NCI-H1436 (cell line): ENCODE measurements at places on chromosomes 6 and 20.

- no peak for DNase-seq
Observed at GRCh38 chr6:148244217-148244935, 98.3 kb upstream of the SASH1 start.

GRCh38 chr6:33770833-33771145, 18.1 kb downstream of the LEMD2 start:
- no peak for DNase-seq

DNA sequence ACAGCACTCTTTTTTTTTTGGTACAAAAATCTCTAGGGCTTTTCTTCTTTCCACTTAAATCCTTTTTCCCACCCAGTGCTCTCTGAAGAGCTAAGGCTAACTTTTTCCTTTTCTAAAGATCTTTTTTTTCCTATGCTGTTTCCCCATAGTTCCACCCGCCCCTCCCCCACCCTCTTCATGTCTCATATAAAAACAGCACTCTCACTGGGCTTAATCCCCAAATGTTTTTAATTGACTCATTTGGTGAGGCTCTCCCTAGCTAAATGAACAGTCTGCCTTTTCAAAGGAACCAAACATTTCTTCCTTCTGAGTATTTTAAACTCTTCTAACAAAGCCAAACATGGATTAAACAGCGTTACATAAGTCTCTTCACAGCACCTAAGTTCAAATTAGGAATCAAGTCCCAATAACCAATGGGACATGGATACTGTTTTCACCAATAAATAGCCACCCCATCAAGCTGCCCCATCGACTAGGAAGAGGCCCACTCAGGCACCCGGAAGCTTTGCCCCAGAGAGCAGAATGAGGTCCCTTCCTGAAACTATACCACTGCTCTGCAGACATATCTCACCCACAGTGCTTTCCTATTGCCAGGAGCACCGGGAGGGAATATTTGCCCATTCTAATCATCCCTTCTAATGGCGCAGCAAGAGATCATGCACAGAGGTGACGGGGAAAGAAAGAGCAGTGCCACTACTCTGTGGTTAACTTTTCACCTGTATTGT, 63.7 kb downstream of the ATXN1 start:
- DNase-seq = no peak

DNA sequence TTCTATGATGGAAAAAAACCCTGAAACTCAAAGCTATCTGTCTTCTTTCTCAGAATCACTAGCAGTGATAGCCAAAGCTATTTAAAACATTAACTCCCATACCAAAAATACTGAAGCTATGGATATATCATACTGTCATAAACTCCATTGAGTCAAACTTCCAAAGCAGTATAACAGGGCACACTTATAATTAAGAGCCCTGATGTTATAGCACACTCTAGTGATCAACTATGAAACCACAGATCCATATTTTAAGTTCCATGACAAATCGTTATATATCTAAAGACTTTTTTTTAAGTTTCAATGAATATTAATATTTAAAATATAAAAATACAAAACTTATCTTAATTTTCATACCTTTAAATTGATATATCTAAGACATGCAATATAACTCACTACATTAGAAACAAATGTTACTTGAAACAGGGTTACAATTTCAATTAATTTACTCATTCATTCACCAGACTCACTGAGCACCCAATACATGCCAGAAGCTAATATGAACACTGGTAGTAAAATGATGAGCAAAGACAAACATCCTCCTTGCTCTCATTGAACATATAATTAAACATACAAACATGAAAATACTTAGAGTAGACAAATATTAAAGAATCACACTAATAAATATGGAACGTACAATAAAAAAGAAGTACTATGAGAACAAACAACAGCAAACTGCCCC, 69.3 kb downstream of the IBTK start:
- peak; percentile 11 for DNase-seq

- no peak for DNase-seq
Observed at GRCh38 chr20:18543216-18543615, 24.0 kb upstream of the SMIM26 start.

DNA sequence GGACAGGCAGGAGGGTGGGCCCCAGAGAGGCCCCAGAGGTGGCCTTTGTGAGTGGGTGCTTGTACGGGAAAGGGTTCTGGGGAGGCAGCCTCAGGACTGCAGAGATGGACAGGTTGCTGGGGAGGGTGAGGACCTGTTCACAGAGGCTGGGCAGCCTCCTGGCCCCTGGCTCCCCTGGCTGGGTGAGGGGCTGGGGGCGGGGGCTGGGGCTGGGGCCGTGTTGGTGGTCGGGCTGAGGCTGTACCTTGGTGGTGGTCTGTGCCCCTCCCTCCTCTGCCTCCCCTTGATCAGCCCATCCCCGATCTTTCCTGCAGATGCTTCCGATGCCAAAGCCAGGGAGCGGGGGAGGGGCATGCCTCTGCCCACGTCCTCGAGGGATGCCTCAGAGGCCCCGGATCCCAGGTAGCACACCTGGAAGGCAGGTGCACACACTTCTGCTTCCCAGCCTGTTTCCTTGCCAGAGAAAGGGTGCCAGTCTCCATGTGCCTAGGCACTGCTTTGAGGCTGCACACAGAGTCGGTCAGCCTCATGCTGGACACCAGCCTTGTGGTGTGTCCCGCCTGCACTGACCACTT, 4.8 kb downstream of the TCEA2 start:
- DNase-seq = no peak

- peak; percentile 64 for DNase-seq
Observed at GRCh38 chr20:62616728-62617621, 25.3 kb upstream of the SLCO4A1 start.

- DNase-seq = no peak
Observed at GRCh38 chr20:18304618-18305017, 16.3 kb downstream of the ZNF133 start.

DNA sequence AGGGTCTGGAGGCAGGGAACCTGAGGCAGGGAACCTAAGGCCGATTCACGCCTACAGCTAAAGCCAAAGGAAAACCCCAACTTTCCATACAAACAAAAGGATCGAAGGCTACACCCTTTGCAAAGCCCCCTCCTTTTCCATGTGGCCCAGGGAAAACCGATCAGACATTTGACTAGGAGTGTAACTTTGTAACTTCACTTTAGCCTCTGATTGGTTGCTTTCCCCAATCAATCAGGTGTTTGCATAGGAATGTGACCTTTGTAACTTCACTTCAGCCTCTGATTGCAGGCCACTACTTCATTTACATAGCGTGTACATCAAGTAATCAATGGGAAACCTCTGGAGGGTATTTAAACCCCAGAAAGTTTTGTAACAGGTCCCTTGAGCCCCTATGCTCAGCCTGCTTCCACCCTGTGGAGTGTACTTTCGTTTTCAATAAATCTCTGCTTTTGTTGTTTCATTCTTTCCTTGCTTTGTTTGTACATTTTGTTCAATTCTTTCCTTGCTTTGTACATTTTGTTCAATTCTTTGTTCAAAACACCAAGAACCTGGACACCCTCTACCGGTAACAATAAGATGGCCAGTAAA, 43.3 kb downstream of the CHD6 start:
- DNase-seq = no peak

GRCh38 chr6:125363824-125364165, 62.0 kb upstream of the HDDC2 start:
- no peak for DNase-seq

- DNase-seq = no peak
Observed at GRCh38 chr6:147078106-147078505, 126.1 kb upstream of the STXBP5 start.

DNA sequence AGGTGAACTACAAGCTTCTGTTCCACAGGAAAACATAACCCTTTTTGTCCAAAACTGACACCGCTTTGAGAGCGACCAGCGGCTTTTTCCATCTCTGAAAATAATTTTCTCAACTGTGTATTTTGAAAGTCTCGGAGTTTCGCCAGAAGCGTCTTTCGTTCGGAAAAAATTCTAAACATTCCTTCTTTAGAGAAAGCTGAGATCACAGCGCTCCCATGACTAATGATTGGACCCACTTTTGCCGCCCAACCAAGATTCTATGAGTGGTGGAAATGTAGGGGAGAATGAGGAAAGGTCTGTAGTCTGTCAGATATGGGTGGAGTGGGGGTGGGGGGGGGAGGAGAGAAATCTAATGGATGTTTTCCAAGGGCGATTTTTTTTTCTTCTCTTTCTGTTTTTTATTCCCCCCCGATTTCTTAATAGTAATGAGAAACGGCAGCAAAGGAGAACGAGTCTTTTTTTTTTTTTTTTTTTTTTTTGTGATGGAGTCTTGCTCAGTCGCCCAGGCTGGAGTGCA, 189.3 kb downstream of the TRIM27 start:
- no peak for DNase-seq

DNA sequence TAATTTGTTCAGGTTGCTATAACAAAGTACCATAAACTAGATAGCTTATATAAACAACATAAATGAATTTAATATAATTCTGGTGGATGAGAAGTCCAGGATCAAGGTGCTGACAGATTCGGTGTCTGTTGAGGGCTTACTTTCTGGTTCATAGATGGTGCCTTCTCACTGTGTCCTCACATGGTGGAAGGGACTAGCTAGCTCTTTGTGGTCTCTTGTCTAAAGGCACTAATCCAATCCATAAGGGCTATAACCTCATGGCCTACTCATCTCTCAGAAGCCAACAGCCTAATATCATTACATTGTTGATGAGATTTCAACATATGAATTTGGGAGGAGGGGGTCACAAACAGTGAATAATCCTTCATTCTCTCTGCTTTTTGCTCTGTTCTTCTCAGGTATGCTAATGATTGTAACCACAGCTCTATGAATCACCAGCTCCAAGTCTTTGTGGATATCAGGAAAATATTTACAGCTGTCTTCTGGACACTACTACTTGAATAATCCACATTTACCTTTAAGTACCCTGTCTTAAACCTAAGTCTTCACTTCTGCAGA, 122.3 kb downstream of the NKAIN2 start:
- no peak for DNase-seq

GRCh38 chr20:840858-841567, 7.5 kb downstream of the FAM110A start:
- DNase-seq = no peak

DNA sequence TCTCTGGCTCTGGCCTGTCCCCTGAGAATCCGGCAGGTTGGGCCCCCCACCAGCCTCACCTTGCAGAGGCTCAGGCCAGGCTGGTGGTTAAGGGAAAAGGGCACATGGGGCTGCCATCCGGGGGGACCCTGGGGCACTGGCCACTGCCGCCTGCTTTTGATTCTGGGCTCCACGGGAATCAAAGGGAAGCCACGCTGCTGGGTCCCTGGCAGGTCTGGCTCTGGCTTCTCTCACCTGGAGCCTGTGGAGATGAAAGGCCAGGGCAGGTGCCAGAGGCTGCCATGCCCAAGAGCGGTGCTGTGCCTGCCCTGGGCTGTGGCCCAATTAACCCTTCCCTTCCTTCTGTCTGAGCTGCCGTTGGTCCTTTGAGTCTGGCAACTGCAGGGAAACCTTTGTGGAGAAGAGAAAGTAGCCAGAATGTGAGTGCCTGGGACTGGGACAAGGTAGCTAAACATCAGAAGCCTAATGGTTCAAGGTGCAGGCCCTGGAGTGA, 9.4 kb upstream of the CDH22 start:
- DNase-seq = no peak

GRCh38 chr20:49561806-49562205, 6.1 kb downstream of the PTGIS start:
- DNase-seq = no peak

- DNase-seq = no peak
Observed at GRCh38 chr6:41455410-41455809, 90.8 kb upstream of the FOXP4 start.

DNA sequence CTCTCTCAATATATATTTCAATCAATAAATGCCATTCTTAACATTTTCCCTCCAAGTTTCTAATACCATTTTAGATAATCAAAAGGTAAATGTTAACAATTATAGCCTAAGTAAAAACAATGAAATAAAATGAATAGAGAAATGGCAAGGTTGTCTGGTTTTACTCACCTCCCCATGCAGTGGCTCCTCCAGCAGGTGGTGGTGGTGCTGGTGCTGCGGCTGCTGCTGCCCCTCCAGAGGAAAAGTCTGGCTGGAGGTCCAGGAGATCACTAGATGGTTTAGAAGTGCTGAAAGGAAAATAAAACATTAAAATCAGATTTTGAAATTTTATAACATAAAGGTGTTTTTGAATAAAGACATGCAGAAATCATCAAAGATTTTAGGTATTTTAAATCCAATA, 93.2 kb downstream of the PRSS35 start:
- no peak for DNase-seq

DNA sequence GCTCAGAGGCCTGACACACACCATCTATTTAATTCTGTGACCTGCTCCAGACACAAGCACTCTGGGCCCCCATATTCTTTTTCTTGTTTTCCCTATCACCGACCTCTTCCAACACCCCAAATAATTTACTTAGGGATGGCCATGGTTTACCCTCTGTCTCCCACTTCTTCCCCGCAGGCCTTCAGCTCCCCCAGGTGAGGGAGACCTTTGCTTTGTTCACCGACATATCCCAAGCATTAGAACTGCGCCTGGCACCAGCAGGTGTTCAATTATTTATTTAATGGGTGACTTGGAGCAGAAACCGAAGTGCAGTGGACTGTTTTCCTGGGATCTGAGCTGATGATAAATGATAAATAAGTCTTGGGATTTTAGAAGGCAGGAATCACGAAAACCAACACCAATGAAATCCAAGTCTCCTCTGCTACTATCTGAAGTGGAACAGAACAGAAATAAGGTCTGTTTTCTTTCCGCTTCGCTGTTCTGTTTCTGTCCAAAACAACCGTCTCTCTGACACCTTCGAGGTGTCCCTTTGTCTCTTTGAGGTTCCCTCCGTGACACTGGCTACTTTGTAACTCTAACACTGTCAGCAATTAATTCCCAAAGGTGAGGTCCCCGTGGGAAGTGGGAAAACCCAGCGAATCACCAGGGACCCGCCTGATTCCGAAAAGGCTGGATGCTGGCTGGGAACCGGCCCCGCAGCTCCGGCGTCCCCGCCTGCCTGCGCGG, 1.1 kb upstream of the RIN2 start:
- DNase-seq = no peak

GRCh38 chr6:52672412-52673025, 1.6 kb downstream of the TMEM14A start:
- DNase-seq = no peak

- no peak for DNase-seq
Observed at GRCh38 chr20:58099291-58099935, 129.0 kb downstream of the ANKRD60 start.

- no peak for DNase-seq
Observed at GRCh38 chr20:50548396-50548795, 38.2 kb downstream of the PTPN1 start.

DNA sequence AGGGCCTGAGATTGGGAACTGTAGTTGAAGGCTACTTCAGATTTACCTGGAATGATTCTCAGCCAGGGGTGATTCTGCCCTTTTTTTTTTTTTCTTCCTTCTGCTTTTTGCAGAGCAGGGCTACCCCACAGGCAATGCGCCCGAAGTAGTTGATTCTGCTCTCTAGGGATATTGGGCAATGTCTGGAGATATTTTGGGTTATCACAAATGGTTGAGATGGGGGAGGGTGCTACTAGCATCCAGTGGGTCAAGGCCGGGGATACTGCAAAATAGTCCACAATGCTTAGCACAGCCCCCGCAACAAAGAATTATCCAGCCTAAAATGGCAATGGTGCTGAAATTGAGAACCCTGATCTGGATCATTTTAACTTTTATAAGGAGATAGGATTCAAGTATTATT, 71.2 kb upstream of the ZMYND8 start:
- DNase-seq = no peak
